ENCODE measurements at places on chromosomes 5 and 9.

GRCh38 chr5:133256276-133256675 lies 204.5 kb downstream of the HSPA4 start:
- no peak for DNase-seq

DNA sequence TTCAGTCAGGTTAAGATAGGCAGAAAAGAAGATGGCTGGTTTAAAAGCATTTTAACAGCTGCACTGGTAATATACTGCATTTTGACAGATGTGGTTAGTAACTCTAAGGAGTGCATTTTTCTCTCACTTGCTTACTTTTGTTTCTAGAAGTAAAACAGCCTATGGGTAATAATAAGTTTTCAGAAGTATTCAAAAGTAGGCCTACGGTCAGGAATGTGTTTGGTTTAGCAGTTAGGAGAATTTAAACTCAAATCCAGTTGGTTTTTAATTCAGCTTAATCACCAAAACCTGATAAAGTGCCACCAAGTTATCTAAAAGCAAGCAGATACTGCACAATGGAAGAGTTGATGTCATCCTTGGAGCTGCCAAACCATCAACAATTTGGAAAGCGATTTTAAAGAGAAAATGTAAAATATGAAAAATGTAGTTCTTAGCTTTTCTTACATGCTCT lies 160.3 kb downstream of the ARSB start:
- no peak for DNase-seq

DNA sequence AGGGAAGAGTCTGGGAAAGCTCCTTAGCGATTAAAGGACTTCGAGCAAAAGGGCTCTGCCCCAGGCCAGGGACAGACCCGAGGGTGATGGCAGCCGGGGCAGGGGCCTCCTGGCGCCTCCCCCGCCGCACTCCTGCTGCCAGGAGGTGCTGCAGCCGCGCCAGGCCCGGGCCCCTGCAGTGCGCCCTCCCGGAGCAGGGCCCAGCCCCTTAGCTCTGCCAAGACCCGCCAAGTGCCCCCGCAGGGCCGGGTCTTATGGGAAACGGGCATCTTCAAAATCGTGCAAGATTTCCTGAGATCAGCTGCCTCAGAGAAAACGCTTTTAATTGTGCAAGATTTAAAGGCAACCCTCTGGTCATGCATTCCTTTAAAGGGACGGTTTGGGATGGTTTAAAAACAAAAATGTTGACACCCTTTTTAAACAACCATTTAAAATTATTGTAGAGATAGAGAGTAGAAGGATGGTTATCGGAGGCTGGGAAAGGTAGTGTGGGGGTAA lies 52.4 kb downstream of the CDC14B start:
- DNase-seq: no peak

DNA sequence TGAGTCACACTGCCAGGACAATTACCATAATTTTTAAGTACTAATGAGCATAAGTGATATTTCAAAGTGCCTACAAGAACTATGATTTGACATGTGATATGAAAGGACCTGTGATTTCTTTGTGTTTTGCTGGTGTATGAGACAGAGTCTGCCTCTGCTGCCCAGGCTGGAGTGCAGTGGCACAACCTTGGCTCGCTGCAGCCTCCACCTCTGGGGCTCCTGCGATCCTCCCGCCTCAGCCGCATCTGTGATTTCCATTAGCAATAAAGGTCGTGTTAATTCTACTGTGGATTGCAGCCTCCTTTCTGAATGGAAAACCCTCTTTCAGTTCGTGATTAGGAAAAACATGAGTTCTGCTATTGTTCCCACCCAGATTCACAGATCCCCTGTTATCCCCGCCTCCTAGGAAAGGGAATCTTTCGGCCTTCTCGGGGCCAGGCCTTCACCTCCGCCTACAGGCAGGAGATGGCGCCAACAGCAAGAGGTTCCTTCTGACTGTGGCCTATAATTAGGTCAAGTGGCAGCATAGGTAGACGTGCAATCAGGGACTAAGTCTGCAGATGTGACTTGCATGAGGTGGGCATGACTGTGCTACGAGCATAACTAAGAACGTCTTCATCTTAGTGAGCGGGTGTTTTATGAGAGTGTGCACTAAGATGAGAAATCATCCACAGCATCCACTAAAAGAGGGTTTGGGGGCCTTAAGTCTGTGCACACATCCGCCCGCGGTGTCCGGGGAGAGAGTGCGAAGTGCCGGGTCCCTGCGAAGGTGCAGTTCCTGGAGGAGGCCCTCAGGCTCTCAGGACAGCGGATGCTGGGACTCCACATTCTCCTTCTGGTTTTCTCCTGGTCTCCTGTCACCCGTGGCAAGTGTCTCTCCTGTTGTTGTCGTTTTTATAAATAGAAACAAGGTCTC lies 23.1 kb downstream of the TRIM7 start:
- no peak for DNase-seq

DNA sequence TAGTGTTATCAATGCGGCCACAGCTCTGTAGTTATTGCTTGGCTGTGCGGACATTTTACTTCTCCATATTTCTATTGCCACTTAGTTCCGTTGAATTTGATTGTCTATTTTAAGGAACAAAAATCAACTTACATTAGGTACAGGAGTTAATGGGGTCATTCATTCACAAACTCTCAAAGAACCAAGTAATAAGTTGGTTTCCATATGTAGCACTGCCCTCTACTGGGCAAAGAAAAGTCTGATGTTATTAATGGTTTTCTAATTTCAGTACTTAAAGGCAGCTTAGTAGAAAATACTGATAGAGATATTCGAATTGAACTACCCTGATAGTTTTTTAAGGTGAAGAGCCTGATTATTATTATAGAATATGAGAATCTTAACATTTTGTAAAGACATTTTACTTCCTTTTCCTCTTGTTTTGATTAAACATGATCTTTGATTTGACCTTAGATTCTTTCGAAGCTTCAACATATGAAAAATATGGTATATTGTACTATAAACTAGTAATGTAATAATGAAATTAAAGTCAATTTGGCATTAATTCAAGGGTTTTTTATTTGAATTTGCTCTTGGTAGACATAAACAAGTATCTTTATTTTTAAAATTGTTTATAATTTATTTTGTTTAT lies 119.5 kb upstream of the CTNND2 start:
- peak; percentile 18 for DNase-seq

- no peak for DNase-seq
Observed at GRCh38 chr5:141512911-141513626, 24.2 kb downstream of the PCDHGC5 start.

GRCh38 chr5:73668017-73668416 lies 42.0 kb downstream of the ARHGEF28 start:
- no peak for DNase-seq

All from left renal cortex interstitium (tissue), 4 donors.